ENCODE measurements at places on chromosomes 7 and 10.

- no peak for DNase-seq
These were observed 1.4 kb downstream of the HPSE2 start for GRCh38 chr10:99234041-99234790.

DNA sequence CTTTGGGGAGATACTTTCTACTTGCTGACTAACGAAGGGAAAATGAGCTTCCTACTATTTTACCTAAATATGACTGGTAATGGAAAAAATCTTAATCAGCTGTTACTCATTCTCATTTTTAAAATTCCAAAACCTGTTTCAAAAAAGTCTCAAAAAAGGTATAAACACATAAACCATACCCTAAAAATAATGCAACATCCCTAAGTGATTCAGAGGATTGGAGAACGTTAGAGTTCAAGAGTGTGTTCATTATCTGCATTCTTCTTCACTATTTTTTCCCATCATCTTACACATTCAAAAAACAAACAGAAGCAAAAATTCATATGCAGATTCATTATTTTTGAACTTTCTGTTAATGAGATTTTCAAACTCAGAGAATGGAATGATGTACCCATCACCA, 150.4 kb upstream of the GNAI1 start:
- no peak for DNase-seq

DNA sequence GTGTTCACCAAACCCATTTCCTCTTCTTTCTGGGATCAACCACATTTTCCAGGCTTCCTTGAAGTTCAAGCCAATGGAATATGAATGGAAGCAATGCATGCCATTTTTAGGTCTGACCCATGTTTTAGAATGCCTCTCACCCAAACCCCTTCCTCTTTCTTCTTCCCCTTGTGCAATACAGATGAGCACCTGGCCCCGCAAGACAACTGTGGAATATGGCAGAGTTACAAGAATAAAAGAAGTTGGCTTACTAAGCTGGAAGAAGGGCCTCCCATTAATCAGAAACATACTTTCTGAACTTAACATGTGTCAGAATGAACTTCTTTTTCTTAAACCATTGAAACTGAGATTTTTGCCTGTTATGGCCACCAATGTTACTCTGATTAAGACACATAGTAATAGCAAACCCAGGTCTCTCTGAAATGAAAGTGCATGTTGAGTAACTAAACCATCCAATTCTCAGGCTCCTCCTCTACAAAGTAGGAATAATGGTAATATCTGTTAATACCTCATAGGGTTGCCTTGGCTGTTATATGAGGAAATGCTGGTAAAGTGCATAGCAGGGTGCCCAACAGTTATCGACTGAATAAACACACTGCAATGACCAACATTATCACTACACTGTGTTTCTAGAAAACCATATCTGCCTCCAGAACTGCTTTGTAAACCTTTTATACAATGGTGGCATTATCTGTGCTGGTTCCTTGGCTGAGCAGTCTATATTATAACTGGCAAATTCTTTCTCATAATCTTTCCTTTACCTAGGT, 382.2 kb upstream of the NRP1 start:
- peak; percentile 25 for DNase-seq

GRCh38 chr10:78362406-78363022, 328.9 kb downstream of the RPS24 start:
- DNase-seq, result peak; percentile 36

GRCh38 chr7:135537453-135537852, 20.3 kb upstream of the NUP205 start:
- no peak for DNase-seq

DNA sequence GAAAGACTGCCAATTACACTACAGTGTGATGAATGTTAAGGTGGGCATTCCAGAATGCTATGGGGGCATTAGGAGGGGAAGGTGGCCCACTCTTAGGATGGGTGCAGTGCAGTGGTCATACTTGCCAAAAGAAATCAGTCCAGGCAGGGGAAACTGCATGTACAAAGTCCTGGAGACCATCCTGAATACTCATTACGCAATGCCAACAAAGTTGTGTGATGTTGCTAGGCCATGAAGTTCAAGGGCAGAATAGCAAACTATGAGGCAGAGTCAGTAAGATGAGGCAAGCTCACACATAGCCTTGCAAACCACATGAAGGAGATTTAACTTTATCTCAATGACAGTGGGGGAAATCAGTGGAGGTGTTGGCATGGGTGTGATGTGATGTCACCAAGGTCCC, 49.8 kb upstream of the SLC35B4 start:
- DNase-seq, result no peak

DNA sequence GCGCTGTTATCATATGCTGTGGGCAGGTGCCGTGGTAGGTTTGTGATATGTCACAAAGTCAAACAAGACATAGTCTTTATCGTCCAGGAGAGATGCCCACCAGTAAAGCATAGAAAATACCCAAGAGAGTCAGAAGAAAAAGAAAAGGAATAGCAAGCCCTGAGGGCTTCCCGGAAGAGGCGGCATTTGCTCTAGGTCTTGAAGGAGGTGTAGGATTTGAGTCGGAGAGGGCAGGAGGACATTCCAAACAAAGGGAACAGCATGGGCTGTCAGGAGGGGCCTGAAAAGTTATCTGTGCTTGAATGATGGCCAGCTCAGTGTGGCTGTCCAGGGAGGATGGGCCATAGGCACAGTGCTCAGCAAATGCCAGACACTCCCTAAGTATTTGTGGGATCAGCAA, 42.2 kb downstream of the COL13A1 start:
- DNase-seq, result no peak

DNA sequence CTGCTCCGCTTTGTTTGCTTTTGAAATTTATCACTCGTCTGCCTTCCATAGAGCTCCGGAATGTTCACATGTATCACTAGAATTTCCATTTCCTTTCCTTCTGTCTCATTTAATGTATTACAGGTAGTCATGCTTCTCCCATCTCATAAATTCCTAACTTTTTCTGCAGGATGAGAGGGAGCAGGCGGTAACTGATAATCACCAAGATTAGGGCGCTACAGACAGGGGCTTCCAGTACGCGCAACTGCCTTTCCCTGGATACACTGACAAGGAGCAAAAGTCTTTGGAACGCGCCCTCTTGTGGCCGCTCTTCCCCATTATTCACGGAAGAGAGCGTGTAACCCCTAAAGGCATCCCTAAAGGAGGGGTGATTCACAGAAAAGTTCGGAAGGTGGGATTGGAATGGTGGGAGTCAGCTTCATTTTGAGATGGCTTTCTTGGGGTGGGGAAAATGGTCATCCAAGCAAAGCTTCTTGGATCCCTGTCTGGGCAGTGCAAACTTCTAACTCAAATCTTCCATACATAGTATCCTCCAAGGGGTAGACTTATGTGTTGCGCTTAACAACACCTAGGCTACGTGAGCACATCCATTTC, 6.5 kb downstream of the INHBA start:
- DNase-seq, result peak; percentile 84

GRCh38 chr7:82268632-82269031, 174.9 kb downstream of the CACNA2D1 start:
- no peak for DNase-seq

GRCh38 chr10:102505462-102506115, 1.8 kb downstream of the SUFU start:
- DNase-seq, result no peak

GRCh38 chr7:45894665-45895062, 6.4 kb downstream of the IGFBP1 start:
- DNase-seq, result no peak

- DNase-seq, result peak; percentile 25
These were observed 30.0 kb downstream of the TSPAN15 start for GRCh38 chr10:69481305-69481704.

GRCh38 chr10:50629495-50630122, 5.9 kb upstream of the SGMS1 start:
- no peak for DNase-seq

DNA sequence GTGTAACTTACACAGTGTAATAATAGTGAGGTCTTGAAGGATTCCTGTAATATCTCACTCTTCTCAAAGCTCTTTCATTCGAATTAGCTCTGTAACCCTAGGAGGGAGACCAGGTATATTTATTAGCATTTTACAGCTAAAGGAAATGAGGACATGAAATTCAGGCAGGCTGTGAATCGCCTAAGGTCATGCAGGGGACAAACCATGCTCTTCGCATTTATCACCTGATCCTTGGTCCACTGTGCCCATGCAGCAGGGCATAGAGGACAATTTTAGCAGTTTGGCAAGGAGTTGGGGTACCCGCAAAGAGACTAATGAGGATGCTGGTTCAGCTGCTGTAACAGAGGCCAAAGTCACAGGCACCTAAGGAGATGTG, 14.8 kb upstream of the LAMB1 start:
- no peak for DNase-seq

GRCh38 chr10:90871279-90871765, 452 bp upstream of the RPP30 start:
- peak; percentile 86 for DNase-seq

- DNase-seq, result no peak
These were observed 55.2 kb downstream of the GSAP start for GRCh38 chr7:77360969-77361368.

DNA sequence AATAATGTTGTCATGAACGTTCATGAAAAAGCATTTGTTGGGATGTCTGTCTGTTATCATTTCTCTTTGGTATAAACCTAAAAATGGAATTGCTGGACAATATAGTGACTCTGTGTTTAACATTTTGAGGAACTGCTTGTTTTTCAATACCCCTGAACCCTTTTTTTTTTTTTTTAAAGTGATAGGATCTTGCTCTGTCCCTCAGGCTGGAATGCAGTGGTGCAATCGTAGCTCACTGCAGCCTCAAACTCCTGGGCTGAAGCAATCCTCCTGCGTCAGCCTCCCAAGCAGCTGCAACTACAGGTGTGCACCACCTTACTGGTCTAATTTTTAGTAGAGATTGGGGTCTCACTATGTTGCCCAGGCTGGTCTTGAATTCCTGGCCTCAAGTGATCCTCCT, 15.1 kb upstream of the LMTK2 start:
- no peak for DNase-seq

DNA sequence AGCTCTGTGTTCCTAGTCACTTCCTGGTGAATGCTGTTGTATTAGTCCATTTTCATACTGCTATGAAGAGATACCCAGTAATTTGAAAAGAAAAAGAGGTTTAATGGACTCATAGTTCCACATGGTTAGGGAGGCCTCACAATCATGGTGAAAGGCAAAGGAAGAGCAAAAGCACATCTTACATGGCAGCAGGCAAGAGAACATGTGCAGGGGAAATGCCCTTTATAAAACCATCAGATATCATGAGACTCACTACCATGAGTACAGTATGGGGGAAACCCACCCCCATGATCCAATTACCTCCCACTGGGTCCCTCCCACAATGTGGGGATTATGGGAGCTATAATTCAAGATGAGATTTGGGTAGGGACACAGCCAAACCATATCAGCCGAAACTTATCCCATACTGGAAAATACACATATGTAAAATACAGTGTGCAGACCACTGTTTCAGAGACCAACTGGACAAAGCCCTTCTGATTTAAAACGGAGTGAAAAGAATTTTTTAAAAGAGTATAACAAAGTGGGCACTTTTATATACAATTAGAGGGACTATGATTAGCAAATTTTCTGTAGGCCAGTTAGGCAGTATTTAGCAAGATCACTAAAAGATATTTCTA, 8.0 kb downstream of the CYREN start:
- no peak for DNase-seq

DNA sequence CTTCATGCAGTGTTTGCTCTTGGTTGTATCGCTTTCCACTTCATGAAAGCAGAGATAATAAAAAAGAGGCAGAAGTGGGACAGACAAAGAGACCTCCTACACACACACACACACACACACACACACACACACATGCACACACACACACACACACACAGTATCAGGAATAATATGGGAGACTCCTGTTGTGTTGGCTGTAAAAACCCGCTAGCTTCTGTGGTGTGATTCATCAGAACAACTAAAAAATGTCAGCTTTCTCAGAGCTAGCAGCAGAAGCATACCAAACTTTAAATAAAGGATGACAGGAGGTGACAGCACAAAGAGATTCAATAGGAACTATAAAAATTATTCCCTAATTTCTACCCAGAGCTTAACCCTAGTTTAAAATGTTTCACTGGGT, 148.2 kb upstream of the LRRTM3 start:
- DNase-seq, result no peak

DNA sequence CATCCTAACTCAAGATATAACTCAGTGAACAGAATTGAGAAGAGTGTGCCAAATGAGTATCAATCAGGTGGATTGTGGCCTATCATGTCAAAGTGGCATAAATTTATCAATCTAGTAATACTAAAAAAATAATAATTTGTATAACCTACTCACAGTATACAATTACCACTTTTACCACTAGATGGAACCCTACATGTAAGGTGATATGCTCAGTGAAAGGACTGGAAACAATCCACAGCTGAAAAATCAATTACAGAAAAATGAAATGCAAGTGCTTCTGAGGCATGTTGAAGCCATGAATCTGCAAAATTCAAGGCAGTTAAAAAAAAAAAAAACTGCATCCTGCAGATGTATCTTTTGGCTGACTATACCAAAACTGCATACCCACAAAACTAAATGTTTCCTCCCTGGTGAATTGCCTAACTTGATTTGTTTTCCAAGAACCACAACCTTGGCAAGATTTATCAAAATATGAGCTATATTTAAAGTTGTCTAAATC, 13.9 kb downstream of the ARHGAP19 start:
- DNase-seq, result peak; percentile 96

- DNase-seq, result peak; percentile 43
These were observed 591.1 kb downstream of the SDK1 start for GRCh38 chr7:3892157-3892556.

DNA sequence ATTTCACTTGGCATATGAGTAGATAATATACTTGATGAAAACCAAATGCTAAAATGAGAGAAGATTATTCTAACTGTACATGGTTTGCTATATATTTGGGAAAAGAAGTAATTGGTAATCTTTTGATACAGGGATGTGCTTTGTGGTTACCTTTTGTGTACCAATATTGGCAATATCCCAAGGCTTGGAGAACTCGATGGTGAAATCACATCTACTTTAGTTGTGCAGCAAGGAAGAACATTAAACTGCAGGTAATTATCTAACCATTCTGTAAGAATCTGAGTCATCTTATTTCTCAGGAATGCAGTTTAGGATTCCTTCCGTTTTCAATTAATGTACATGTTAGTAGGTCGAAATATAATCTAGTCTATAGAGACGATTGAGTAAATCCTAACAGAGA, 64.1 kb downstream of the SRI start:
- DNase-seq, result no peak
